Calu3 (cell line): ENCODE measurements at places on chromosomes 6 and 20.
A peak's percentile ranks its signal among the peaks of the same experiment; 100 is the strongest.

GRCh38 chr6:17863901-17864754 is 123.3 kb downstream of the KIF13A start:
- no peak for DNase-seq

- no peak for DNase-seq
Measured at GRCh38 chr20:23658989-23659609, 21.3 kb upstream of the CST3 start.

DNA sequence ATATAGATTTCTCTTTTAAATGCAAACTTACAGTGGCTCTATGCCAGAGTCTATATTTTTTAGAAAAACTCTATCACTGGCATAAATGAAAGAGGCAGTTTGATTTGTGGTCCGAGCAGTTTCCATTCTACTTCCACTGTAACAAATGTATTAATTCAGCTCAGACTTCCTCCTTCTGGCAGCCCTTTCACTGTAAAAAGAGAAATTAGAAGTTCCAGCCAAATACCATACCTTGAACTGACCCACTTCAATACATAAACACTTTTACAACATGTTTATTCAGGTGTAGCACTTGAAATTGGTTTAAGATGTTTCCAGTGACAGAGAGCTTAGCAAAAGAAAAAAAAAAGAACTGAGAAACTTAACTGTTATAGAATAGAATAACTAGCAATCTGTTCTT is 99.3 kb downstream of the BMP5 start:
- DNase-seq = no peak

DNA sequence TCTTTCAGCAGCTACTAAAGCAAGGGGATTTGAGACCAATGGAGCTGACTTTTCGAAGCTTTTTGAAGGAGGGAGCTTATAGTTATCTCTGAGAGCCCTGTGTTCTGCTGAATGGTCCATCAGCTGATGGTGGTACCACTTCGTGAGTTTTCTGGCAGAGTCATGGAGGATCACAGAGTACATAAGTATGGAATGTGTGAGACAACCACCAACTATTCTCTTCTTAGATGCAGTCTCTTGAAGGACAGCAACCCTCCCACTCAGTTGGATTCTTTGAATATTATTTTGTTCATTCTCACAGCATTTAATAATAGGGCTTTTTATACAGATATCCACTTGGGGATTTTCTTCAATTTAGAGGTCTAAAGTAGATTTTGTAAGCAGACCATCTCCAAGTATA is 75.3 kb downstream of the ELOVL2 start:
- DNase-seq = no peak

DNA sequence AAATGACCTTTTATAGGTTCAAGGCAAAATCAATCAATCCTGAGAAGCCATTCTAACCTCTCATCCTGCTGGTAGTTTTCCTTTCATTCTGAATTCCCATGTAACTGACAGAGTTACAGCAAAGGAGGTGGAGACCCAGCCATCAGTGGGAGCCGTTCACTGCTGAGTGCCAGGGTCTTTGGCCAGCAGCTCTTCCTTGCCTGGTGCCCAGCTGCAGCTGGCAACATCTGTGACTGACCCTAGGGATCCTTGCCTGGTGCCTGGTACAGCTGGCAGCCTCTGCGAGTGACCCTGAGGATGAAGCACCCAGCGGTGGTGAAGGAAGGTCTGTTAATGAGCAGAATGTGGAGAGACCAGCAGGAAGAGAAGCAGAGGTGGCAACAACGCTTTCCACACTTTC is 314.6 kb downstream of the THBS2 start:
- DNase-seq = no peak

DNA sequence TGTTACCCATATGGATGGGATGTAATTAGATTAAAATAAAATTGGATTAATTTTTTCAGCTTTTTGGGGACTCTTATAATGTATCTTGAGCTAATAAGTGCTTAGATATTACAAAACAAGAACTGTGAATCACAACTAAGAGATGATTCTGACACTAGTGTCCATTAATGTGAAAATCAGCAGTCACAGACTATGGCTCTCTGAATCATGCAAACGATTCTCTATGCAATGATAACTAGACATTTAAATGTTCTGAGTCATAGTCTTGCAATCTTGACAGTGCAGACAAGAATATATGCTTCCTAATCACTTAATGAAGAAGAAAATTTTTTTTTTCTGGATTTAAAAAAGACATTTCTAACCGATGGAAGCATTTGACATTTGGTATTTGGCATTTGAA is 82.2 kb upstream of the OPRM1 start:
- no peak for DNase-seq

DNA sequence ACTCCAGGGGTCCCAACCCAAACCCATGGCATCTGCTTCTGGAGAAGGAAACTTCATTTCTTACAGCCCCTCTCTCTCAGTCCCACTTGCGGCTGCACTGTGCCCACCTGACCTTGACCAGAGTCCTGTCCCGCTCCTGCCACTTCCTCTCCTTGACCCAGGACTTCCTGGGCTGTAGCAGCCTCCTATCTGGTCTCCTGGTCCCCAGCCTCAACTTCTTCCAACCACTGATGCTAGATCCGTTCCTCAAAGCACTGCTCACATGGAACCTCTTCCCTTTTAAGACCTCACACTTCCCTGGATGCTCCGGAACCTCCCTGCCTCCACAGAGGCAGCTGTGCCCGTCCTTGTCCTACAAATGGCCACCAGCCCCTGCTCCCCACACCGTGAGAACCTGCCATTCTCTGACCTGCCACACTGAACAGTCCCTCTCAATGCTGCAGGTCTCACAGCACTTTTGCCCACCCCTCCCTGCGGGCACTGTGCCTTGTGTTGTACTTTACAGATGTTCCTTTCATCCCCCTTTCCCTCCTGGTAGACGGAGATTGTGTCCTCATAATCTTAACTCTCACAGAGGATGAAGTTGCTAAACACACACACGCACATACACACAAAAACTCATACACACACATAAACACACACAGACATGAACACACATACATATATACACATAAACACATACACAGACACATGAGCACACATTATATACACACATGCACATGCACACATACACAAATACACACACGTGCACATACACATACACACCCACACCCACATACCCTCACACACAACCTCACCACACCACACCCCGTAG is 59.6 kb upstream of the NXT1 start:
- DNase-seq = no peak

- DNase-seq = no peak
Measured at GRCh38 chr6:35046862-35047261, 94.3 kb downstream of the TCP11 start.

DNA sequence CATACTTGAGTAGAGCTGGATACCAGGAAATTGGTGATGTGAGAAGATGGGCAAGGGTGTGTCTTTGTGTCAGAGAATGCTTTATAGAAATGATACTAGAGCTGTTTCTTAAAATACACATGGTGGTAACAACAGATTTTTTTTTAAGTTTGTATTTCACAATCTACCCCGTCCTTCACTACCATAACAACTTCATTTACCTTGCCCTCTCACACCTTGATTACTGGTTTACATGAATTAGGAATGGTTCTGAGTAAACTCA is 45.4 kb downstream of the RARS2 start:
- no peak for DNase-seq

- no peak for DNase-seq
Measured at GRCh38 chr20:23513164-23513563, 22.2 kb downstream of the CST8 start.

DNA sequence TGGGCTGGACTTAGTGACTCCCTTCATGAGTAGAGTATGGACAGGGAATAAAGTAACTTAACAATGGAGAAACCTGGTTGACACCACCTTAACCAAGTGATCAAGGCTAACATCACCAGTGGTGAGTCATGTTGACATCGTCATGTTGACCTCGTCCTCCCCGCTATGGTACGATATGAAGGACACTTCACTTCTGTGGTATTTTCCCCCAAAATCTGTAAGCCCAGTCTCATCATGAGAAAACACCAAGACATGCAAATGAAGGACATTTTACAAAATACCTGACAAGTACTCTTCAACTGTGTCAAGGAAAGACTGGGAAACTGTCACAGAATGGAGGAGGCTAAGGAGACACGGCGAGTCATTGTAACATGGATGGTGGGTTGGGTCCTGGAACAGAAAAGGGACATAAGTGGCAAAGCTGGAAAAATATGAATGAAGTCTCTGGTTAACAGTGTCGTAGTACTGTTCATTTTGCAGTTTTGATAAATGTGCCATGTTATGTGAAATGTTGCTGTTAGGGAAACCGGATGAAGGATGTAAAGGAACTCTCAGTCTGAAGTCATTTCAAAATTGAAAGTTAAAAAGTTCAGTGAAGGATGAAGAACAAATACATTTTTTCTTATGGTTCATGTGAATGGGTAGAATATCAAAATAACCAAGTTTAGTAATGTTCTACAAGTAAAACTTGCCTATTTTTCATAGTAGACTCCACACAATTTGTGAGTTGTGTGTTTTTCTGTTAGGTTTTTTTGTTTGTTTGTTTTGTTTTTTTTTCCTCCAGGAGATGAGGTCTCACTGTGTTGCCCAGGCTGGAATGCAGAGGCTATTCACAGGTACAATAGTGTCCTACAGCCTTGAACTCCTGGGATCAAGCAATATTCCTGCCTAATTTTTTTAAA is 247.5 kb downstream of the TMEM242 start:
- no peak for DNase-seq

DNA sequence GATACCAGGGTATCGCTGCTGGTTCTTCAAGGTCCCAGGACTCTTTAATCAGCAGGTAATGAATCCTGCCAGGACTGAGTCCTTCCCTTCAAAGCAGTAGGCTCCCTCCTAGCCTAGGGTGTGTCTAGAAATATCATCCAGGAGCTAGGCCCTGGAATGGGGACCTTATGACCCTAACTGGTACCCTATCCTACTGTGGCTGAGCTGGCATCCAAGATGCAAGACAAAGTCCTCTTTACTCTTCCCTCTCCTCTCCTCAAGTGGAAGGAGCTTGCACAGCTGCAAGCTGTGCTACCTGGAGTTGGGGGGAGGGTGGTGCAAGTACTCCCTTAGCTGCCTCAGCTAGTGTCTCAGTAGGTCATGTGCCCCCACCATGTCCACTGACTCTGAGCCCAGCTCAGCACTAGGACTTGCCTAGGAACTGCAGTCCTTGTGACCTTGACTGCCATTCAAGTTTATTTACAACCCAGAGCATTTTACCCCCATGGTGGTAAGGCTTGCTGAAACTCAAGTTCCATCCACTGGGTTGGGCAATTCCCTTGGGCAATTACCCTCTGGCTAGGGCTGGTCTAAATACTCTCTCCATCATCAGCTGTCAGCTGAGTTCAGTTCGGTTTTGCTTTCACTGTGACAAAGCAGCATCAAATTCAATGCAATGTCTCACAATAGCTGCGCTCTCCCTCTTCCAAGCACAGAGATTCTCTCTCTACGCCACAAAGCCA is 48.4 kb upstream of the TOP1 start:
- no peak for DNase-seq

GRCh38 chr20:38383147-38383546 is 36.9 kb downstream of the LBP start:
- DNase-seq = no peak

DNA sequence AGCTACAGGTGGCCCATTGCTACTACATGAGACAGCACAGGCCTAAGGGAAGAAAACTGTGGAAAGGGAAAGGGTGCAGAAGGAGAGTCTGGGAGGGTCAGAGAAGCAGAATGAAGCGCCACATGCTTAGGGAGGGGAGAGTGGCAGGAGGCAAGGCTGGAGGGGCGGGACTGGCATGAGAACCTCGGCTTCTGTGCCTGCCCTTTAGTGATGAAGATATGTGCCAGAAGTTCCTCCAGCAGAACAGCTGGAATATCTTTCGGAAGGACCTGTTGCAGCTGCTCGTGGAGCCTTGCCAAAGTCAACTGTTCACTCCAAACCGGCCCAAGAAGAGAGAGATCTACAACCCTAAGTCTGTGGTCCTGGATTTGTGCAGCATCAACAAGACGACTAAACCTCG is 61.8 kb downstream of the CNBD2 start:
- DNase-seq = no peak

DNA sequence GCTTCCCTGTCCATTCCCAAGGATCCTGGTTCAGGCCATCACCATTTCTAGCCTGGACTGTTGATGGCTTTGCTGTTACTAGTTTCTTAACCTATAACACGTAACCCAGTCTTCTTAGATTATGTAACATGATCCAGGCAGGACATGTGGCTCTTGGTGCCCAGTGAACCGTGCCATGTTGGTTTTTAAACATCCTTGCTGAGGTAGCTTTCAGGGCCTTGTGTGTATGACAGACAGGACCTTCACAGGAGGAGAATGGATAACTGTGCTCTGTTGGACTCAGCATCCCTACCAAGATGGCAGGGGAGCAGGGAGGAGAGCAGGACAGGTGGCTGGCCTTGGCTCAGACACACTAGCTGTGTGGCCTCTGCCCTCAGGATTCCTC is 46.8 kb downstream of the PANK2 start:
- DNase-seq = no peak

DNA sequence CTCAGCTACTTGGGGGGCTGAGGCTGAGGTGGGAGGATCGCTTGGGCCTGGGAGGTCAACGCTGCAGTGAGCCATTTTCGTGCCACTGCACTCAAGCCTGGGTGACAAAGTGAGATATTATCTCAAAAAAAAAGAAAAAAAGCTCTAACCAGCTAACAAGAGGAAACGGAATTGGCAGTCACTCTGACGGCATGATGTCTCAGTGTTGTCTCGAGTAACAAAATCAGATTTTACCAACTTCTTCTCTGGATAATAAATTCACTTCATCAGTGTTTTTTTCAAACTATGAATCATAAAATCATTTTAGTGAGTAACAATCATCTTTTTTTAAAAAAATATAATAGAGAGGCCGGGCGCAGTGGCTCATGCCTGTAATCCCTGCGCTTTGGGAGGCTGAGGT is 12.6 kb downstream of the KIF16B start:
- DNase-seq = no peak

DNA sequence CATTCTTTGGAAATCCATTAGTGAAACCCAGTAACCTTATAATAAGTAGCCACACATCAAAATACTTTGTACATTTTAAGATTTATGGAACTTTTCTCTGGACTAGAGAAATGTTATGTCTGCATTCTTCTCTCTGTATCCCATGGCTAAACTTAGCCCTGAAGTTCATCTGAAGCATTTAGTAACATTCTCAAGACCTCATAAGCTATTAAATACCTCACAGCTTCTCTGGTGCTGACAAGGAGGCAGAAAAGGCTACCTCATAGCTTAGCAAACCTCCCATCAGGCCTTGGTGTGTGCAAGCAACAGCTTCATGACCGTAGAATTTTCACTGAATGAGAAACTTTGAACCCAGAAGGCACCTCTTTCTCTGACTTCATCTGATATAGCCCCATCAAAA is 38.9 kb upstream of the HDGFL1 start:
- DNase-seq = no peak

GRCh38 chr6:84763003-84763885 is 1.2 kb downstream of the TBX18 start:
- DNase-seq = peak; percentile 81

DNA sequence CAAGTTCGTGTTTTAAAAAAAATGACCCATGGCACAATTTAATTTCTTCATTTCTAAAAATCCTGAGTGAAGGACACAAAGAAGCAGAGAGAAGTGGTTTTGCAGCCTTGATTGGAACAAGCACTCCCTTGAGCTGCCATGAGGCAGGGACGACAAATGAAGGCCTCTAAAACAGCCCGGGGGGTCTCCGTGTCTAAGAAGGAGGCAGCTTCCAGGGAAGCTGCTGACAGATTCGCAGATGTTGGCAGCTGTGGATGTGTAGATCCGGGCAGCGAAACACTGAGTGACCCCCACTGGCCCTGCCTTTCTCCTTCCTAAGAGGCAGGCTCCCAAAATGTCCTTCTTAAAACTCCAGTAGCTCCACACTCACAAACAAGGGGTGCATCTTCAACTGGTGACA is 9.6 kb upstream of the LBP start:
- no peak for DNase-seq

- no peak for DNase-seq
Measured at GRCh38 chr20:4256874-4257273, 241.5 kb upstream of the RNF24 start.

GRCh38 chr6:159761129-159761872 is 544 bp upstream of the ACAT2 start:
- DNase-seq = no peak
